ENCODE measurements at places on chromosomes 12 and 14.

- DNase-seq: no peak
Observed at GRCh38 chr12:107163413-107163812, 70.1 kb upstream of the CRY1 start.

GRCh38 chr12:24884911-24885310 is 64.0 kb downstream of the BCAT1 start:
- no peak for DNase-seq

GRCh38 chr12:24499151-24500146 is 449.5 kb downstream of the BCAT1 start:
- DNase-seq: no peak

DNA sequence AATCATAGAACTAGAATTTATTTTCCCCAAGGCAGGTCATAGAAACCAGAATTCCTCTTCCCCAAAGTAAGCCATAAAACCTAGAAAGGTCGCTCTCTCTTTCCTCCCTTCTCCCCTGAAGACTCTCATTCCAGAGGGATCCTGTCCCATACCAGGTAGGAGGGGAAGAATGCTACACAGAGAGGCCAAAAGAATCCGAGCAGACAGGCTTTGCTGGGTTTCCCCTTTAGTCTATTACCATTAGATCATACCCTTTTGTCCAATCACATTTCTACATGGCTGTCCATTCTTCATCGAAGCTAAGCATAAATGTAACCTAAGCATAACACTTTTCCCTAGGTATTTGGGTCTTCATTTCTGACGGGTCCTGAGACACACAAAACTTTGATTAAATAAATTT is 204.5 kb downstream of the SPTSSA start:
- DNase-seq: no peak

DNA sequence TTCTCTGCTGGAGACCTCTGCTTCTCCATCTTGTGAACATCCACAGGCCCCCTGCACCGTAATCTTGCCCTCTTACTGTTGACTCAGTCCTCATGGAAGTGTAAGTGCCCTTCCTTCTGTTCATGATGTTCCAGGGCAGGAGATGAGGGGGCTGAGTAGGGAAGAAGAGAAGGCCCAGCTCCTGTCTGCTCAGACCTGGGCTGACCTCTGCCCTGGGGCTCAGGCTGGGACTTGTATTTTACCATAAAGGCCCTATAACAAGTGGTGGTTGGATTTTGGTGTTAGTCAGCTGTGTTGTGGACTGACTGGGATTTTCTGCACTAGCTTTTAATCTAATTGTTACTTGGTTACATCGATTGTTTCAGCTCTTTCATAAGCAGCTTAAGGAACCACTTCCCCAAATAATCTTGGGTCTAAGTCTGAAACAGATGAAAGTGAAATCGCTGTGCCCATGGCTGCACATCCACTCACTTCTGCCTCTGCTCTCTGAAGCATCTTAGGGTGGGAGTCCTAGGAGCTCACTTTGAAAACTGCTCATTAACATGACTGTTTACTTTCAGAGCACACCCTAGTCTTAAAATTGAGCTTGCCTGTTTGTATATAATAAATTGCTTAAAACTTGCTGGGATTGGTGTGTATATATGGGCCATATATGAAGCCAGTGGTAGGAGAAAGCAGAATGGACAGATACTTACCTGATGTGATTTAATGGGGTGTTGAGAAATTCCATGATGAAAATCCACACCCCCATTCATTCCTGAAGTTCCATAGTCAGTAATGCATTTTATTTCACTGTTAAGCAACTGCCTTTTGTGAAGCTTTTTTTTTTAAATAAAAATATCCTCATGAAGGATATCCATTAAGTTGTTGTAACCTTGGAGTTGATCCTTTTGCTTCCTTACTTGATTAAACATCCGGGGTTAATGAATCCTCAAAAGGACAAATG is 17.7 kb downstream of the C12orf71 start:
- no peak for DNase-seq

GRCh38 chr12:92596383-92596782 is 106.4 kb upstream of the PLEKHG7 start:
- no peak for DNase-seq

DNA sequence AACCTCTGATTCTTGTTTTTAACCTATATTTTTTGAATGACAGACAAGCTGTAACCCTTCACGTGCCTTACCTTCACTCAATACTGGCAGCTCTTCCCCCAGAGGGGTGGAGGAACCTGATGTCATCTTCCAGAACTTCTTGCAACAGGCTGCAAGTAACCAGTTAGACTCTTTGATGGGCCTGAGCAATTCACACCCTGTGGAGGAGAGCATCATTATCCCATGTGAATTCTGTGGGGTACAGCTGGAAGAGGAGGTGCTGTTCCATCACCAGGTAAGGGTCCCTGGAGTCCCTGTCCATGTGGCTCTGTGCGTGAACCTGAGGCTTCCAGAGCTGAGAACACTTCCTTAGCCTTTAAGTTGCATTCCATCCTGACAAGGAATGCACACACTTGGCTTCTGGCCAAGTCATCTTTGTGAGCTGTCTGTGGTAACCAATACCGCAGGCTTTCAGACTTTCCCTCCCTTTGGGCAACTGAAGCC is 22.7 kb downstream of the TRAFD1 start:
- DNase-seq: no peak

GRCh38 chr14:104792101-104792884 is 3.3 kb downstream of the AKT1 start:
- DNase-seq: no peak

DNA sequence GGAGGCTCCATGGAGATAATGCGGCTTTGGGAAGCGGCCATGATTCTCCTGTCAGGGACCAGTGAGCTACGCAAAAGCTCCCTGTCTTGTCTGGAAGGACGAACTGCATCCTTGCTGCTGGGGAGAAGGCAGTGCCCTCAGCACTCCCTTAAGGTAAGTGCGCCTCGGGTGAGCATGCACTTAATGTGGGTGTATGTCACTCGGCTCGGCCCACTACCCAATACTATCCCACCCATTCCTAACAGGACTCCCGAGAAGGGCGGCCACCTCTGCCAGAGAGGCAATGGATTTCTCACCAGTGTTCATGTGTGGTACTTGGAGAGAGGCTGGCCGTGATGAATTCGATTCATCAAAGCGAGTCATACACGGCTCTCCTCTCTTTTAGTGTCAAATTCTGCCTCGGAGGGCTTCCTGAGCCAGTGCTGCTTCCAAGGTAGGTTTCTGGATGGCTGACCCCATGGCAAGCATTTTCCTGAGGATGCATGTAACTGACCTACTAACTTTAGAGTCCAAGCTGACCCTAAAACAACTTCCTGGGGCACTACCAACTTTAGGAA is 151.7 kb upstream of the RTL1 start:
- DNase-seq: peak; percentile 37

DNA sequence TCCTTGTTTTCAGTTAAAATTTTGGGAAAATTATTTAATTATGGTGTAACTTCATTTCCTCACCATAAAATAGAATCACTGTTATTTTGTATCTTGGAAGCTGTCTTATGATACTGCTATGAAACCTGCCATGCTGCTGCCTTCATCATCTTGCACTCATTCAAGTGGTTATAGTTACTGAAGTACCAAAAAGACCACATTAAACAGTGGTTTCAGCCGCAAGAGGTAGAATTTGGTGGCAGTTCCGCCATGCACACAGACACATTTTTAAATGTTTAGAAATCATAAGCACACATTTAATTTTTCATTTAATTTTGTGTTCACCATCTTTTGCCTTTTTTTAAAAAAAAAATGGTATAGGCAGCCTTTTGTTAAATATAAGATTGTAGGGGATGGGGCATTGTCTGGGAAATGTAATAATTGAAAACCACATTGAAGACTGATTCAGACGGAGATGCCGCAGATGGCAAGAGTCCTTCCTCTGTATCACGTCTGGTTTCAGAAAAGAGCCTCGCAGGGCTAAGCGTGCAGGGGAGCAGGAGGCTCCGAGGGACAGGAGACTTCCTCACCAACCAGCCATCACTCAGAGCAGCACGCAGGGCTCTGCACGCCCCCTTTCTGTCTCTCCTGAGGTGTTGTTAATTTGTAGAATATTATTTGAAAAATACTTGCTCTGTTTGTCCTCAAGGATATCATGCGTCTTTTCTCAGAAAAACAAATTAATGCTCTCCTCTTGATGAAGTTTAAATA is 115.2 kb upstream of the PELI2 start:
- no peak for DNase-seq

DNA sequence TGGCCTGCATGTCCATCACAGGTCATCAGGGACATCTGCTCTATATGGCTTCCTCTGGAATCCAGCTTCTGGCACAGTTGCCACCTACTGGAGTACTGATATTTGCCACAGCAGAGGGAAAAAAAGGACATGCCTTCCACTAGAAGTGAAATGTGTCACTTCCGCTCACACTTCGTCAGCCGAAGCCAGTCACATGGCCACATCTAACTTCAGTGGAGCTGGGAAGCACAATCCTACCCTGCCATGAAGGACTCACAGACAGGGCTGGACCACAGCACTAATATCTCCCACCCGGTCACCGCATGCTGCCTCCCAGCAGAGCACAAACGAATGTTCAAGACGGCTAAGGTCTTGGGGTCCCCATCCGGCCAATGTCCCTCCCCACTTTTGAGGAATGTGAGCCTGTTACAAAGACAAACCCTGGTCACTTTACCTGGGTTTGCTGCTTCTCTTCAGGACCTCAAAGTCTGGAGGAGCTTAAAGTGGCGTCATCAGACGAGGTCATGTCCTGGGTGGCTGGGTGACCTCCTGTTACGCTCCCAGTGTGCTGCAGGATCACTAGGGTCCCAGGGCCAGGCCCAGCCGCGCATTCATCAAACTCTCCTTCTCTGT is 98.6 kb downstream of the GCH1 start:
- DNase-seq: no peak

DNA sequence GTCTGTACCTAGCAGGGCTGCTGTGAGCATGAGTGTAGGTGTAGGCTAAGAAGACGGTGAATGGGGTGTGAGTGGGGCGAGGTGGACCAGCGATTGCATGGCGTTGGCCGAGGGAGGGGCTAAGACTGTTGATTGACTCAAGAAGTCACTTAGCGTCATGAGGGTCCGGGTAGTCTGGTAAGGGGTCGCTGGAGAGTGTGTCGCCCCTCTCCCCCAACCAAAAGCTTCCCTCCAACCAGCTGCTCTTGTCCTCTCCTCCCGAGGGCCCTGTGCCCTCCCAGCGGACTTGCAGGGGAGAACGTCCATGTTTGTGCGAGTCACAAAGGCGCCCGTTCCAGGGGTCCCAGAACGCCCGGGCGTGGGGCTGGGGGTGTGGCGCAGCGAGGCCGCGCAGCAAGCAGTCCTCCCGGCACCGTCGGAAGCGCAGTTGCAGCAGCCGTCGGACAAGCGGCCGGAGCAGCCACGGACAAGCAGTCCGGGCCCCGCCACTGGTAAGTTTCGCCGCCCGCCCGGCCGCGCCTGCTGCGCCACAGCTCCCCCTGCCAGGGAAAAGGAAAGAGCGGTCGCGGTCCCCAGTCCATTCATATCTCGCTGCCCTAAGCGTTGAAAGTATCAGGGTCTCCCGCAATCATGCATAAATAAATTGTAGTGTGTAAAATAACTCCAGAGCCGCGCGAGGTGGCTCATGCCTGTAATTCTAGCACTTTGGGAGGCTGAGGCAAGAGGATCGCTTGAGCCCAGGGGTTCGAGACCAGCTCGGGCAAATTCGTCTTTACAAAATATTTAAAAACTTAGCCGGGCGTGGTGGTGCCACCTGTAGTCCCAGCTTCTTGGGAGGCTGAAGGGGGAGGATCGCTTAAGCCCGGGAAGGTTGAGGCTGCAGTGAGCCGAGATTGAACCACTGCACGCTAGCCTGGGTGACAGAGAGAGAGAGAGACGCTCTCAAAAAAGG is at the start of gene CCDC63:
CCDC63 (plus strand) TSS at position 373 of the 952 bp plus-strand sequence. CDS start 5,968 bp downstream, outside the sequence.
- DNase-seq: peak; percentile 14

GRCh38 chr12:6970096-6970527 is 352 bp downstream of the PHB2 start:
- no peak for DNase-seq

- no peak for DNase-seq
Observed at GRCh38 chr12:91561958-91562325, 379.3 kb upstream of the DCN start.

DNA sequence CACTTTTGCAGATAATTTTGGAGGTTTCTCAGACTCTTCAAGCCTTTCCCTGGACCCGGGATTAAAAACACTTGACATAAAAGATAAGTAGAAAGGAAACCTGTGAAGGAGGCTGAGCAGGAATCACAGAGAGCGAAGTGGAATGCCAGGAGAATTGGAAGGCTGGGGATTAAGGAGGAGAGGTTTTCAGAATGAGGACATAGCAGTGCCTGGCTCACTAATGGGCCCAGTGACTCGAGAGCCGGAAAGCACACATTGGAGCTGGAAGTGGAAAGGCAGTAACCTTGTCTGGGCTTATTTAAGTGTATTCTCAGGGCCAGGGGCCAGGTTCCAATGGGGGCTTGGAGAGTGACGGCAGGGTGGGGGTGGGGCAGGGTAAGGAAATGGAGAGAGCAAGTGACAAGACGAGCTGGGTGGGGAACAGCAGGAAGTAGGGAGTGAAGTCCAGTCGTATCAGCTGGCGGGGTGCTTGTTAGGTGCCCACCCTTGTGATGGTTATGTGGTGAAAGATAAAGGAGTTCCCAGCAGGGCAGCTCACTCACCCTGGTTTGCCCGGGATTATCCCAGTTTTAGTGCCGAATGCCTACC is 13.1 kb downstream of the EVL start:
- DNase-seq: no peak

GRCh38 chr14:104520620-104521410 is 58.7 kb upstream of the C14orf180 start:
- DNase-seq: no peak

- DNase-seq: no peak
Observed at GRCh38 chr12:80000831-80001230, 65.9 kb upstream of the PPP1R12A start.

Data from left lung (tissue), 14 donors.